ENCODE measurements at places on chromosomes 6 and 20.
A peak's percentile ranks its signal among the peaks of the same experiment; 100 is the strongest.

GRCh38 chr20:50724112-50724725 lies 7.2 kb upstream of the PARD6B start:
- DNase-seq = no peak

DNA sequence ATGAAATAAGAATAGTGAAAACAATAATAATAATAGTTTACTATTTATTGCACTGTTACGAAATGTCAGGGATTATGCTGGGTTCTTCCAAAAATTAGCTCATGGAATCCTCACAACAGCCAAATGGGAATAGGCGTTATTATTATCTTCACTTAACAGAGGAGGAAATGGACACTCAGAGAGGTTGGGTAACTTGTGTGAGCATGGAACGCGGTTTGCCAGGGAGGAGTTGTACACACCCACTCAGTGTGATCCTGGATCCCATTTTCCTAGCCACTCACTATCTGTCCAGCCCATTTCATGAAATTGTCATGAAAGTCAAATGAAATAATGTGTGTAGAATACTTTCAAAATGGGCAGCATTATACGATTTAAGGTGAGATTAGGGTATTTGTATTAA lies 4.6 kb downstream of the NELFCD start:
- no peak for DNase-seq

DNA sequence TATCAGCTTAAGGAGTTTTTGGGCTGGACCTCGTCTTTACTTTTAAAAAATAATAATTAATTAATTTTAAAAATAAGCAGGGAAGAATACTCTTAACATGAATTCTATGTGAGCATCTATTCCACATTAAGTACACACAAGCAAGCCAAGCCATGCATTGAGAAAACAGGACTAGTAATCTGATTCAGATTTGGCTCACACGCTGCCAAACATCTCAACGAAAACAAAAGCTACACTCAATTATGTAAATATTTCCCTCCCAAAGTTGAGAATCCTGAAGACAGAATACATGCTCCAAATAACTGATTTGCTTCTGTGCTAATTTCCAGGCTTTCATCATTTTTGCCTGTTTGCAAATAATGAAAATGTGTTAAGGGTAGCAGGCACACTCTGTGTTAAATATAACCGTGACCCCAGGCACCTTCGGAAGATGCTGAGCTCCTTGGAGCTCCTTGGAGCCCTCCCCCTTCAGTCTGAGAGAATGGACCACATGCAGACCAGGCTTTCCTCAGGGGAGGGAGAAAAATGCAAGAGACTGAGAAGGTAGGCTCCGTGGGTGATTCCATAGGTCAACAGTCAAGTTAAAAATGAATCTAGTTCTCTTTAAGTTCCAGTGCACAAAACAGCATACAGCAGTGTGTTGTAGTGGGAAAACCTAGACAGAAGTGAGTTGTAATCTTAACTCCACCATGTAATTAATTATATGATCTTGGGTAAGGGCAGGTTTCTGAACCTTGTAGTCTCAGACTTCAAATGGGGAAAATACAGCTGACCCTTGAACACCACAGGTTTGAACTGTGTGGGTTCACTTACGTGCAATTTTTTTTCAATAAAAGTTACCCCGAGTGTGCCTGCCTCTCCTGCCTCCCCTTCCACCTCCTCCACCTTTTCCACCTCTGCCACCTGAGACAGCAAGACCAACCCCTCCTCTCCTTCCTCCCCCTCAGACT lies 161.3 kb upstream of the RREB1 start:
- DNase-seq = no peak

DNA sequence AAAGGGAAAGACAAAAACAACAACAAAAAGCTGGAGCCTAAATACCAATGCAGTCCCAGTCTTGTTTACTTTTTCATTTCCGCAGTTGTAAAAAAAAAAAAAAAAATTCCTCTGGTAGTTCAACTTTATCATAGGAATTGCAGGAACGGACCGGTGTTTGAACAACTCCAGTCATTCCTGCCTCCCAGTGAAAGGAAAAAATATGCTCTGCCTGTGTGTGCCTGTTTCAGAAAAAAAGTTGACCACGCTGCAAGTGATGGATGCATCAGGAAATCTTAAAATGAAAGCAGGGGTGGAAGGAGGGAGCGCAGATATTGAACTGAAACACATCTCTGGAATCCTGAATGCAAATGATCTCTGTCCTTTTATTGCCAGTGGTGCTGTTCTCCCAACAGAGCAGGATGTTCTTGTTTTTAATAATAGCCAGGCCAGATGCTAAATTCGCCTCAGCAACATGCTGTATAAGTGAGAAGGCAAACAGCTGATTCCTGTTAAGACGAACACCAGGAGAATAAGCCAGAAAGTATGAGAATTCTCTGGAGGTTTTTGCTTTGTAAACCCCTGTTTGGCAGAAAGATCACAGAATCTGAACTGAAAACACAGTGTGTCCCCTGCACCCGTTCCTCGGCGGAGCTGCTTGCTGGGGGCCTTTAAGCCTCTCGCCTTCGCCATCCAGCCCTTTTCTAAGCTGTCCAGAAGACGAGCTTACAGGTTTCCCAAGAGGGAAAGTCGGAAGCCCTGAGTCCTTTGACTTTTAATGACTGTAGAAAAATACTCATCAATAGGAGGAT lies 178.4 kb upstream of the SUPT3H start:
- no peak for DNase-seq

GRCh38 chr6:133741375-133741861 lies 147.5 kb upstream of the TCF21 start:
- DNase-seq = no peak

GRCh38 chr6:140043762-140044378 lies 669.4 kb upstream of the CITED2 start:
- no peak for DNase-seq

- DNase-seq = no peak
These were observed 107.7 kb upstream of the TMEM181 start for GRCh38 chr6:158452191-158452590.

GRCh38 chr6:43159599-43159998 lies 11.5 kb upstream of the SRF start:
- no peak for DNase-seq

DNA sequence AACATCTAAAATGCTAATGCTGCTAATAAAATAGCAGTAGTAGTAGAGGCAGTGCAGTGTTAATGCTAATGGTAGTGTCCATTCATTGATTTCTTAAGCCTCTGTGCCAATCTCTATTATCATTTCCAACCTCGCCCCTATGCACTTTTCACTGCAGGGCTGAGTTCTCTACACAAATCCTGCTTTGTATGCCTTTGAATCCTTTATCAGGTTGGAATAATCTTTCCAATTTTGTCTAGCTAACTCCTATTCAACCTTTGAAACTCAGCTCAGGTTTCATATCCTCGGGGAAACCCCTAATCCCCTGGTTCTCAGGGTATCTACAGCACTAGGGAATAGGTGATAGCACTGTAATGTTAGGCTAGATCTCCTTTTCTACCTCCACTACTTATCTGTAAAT lies 284.0 kb upstream of the RUNX2 start:
- no peak for DNase-seq

DNA sequence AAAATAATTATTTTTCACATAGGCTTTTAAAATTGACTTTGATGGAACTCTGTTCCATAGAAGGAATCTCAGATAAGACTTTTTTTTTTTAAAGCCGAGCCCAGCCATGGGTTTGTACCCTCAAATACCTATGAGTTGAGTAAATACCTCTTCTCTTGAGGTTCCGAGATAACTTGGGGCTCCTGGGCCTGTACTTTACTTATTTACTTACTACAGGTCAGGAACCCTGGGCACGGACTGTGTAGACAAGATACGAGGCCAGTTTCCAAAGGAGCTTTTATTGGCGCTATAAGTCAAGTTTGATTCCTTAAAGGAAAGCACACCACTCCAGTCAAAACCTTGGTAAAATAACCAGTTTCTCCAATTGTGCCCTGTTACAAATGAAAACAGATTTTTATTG lies 7.5 kb downstream of the AFG1L start:
- DNase-seq = no peak

DNA sequence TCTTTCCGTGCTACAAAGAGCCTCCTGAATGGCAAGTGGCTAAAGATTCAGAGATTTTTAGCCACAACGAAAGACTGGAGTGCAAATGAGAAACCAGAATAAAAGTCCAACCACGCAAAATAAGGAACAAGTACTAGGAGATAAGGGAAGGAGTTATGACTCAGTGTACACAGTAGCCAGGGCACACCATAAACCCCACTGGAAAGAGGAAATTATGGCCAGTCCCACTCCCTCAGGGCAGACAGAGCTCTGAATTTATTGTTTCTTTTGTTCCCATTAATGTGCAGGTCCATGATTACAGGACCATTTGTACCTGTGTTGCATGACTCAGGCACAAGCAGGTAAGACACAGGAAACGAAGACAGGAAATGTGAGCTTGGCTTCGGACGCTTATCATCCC lies 150.3 kb upstream of the PREP start:
- DNase-seq = no peak

DNA sequence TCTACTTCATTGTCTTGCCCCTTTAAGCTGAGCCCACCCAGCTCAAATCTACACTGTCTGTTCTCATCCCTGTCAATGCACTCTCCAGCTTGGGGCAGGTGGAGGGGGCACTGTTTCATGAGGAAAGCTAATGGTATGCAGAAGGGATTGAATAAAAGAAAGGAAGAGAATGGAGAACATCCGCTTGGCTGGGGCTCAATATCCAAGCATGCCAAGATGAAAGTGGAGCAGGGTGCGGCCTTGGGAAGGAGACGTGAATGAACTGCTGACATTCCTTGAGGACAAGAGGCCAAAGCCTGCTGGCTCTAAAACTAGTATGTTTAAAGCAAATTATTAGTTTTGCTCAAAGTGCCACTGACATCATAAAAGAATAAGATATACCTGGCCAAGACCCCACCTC lies 24.2 kb downstream of the AKAP12 start:
- no peak for DNase-seq

DNA sequence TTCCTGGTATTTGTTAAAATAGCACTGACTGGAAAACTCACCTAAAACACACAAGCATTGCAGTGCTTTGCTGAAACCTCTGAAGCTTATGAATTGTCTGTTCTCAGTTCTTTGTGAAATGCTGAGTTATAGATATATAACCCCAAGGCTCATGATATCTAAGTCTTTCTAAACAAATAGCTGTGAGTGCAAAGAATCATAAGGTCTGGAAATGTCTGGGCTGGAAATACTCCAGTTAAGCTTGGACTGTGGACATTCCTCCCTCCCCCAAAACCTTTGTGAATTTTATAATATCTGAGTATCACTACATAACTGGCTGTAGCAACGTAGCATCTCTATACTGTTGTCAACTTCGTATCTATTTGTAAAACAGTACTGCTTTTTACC lies 69.1 kb downstream of the CBLN4 start:
- no peak for DNase-seq

GRCh38 chr6:134031696-134032255 lies 20.6 kb downstream of the SLC2A12 start:
- DNase-seq = no peak

- no peak for DNase-seq
These were observed 16.4 kb downstream of the GABRR1 start for GRCh38 chr6:89200706-89201215.

- DNase-seq = peak; percentile 30
These were observed 88.2 kb upstream of the ATXN1 start for GRCh38 chr6:16849280-16849987.

GRCh38 chr6:15506066-15506465 lies 156.8 kb downstream of the DTNBP1 start:
- no peak for DNase-seq

DNA sequence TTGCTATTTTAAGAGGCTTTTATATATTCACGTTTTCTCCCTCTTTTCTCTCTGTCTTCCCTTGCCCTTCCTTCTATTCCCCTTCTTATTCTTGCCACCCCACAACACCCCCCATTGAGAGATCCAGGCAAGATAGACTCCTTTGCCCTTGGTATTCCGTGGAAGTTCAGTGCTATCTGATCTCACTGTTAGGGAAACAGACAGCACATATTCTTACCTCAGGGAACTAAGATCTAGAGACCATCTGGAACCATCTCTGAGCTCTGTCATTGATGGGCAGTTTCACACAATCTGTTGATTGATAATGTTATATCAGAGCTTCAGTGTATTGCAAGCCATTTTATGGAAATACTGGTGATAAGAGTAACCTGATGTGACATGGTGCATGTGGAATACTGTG lies 228.8 kb downstream of the ARID1B start:
- DNase-seq = no peak

GRCh38 chr6:170441316-170441715 lies 111.8 kb downstream of the PSMB1 start:
- DNase-seq = no peak

DNA sequence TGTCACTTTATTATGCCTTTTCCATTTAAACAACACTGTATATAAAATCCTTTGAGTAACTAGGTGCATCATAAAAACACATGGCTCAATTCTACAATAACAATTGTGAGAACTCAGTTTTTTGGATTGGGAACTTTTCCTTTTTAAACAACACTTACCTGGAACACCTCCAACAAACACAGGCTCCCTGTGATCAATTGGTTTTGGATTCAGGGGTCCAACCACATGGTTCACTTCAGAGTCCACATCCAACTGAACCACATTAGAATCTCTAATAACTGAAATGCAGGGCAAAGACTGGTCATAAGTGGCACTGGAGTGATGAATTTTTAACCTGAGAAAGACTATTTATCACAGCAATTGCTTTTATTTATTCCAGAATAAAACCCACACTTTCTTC lies 26.5 kb downstream of the FAM229B start:
- DNase-seq = no peak

DNA sequence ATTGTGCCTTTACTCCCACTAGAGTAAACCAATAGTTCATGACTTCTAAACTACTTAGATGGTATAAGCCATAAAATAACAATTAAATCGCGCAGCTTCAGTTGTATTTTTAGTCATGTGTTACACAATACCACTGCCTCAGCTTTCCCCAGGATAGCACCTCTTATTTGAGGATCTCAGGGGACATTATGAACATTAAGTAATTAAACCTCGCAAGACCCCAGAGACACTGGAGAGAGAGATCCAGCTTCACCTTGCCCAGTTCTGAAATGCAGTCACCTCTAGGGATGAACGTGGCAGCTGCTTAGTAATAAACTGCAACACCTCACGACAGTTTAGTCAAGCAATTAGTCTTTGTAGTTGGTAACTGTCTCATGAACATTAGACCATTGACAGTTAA lies 87.1 kb downstream of the CFAP61 start:
- DNase-seq = no peak

DNA sequence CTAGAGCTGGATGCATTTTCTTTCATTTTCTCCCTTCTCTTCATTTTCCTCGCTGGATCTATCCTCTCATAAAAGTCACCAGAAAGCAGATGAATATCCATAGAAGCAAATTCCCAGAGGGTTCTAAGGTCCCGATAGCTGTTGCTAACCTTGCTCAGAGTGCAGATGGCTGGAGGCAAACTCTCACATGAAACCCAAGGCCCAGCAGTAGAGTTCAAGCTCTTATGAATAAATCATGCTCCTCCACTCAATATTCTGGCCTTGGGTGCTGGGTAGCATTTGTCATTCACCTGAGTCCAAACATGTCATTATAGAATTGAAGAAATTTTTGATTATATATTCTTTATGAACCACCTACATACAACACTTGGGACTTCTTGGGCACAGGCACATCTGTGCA lies 539.7 kb upstream of the MARCKS start:
- no peak for DNase-seq

GRCh38 chr6:32931211-32931610 lies 9.6 kb downstream of the HLA-DMB start:
- DNase-seq = no peak

Data from CD4-positive, alpha-beta memory T cell (primary cell).